ENCODE measurements at places on chromosomes 16 and 17.

- ATAC-seq = no peak
Measured at GRCh38 chr16:85749771-85750145, 1.1 kb downstream of the C16orf74 start.

GRCh38 chr17:38420518-38420917 is 7.7 kb upstream of the ARHGAP23 start:
- no peak for ATAC-seq

- peak; percentile 80 for ATAC-seq
Measured at GRCh38 chr16:85415196-85416090, 197.7 kb upstream of the GSE1 start.

DNA sequence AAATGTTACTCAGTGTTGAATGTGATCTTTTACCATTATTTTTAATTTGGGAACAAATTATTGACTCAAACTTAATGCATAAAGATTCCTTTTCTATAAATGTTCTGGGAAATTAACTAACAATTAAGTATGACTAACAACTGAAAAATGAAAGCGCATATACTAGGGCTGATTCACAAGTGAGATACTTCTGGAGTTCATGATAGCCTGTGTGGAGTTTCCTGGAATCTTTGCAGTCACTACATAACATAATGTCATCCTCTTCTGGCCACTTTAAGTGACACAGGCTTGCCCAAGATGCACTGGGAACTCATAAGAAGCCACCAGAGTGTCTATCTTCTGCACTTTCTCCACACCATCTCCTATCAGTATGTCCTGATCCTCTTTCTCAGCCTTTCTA is 450.3 kb upstream of the CDH11 start:
- no peak for ATAC-seq

- ATAC-seq = no peak
Measured at GRCh38 chr16:87736008-87736382, 29.8 kb downstream of the KLHDC4 start.

DNA sequence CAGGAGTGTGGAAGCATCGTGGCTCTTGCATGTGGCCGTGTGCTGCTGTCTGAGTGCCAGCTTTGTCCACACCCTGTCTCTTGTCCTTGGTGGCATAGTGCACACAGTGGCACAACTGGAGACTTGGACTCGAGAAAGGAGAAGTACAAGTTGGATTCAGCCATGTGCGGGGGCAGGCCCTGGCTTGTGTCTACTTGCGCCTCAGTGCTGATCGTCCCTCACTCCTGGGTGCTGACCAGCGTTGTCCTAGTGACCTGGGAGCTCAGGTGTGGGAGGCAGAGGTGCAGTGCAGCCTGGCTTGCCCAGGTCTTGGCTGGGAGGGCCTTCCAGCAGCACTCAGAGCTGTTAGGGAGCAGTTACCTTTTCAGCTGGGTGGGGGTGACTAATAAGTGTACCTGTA is 20.6 kb downstream of the MPRIP start:
- ATAC-seq = no peak

DNA sequence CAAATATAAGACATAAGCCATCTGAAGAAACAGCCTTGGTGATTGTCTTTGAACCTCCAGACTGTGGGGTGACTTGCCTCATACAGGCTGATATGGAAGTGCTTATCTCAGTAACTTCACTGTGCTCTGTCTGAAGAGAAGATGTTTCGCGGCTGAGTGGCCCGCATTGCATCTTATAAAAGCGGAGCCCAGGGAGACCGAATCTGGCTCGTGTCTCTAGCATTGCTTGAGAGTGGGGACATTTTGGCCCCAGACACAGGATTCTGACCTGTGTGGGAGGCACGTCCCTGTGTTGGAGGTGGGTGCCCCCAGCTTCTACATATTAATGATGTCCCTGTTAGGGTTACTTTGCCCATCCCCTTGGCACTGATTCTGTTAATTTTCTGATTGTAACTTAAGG is 66.4 kb downstream of the METRNL start:
- ATAC-seq = no peak

DNA sequence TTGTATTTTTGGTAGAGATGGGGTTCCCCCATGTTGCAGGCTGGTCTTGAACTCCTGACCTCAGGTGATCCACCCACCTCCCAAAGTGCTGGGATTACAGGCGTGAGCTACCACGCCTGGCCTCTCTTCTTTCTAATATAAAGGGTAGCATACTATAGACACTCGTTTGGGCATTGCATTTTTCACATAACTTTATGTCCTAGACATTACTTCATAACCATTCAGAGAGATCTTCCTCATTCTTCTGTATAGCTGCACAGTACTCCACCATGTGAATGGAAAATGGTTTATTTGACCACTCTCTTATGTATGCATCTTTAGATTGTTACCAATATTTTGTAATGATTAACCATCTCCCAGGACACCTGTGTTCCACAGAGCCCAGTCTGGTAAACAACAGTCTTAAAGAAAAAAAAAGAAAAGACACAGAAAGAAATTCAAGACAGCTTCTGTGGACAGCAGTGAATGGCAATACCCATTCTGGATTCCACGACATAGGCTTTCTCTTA is 42.1 kb downstream of the TK2 start:
- no peak for ATAC-seq

GRCh38 chr17:57114085-57114673 is 29.1 kb downstream of the AKAP1 start:
- ATAC-seq = peak; percentile 50

DNA sequence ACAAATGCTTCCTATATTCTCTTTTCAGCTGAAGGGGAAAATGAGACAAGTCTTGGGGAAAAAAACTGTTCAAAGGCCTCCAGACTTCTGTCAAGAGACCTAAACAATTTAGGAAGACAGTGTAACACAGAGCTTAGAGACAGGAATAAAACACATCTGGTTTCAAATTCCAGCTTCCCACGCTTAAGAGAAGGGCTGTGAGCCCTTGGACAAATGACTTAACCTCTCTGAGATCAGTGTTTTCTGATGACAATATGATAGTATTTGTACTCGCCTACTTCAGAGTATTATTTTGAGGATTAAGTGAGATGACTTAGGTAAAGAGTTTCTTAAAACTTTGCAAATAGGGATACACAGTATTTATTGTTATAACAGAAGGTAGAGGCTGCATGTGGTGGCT is 29.5 kb downstream of the SMURF2 start:
- ATAC-seq = no peak

GRCh38 chr17:45052052-45052772 is 780 bp upstream of the DCAKD start:
- ATAC-seq = no peak

GRCh38 chr17:15502369-15503112 is 35.1 kb upstream of the CDRT4 start:
- ATAC-seq = peak; percentile 90

- ATAC-seq = peak; percentile 67
Measured at GRCh38 chr17:13074026-13074425, 56.2 kb upstream of the ELAC2 start.

DNA sequence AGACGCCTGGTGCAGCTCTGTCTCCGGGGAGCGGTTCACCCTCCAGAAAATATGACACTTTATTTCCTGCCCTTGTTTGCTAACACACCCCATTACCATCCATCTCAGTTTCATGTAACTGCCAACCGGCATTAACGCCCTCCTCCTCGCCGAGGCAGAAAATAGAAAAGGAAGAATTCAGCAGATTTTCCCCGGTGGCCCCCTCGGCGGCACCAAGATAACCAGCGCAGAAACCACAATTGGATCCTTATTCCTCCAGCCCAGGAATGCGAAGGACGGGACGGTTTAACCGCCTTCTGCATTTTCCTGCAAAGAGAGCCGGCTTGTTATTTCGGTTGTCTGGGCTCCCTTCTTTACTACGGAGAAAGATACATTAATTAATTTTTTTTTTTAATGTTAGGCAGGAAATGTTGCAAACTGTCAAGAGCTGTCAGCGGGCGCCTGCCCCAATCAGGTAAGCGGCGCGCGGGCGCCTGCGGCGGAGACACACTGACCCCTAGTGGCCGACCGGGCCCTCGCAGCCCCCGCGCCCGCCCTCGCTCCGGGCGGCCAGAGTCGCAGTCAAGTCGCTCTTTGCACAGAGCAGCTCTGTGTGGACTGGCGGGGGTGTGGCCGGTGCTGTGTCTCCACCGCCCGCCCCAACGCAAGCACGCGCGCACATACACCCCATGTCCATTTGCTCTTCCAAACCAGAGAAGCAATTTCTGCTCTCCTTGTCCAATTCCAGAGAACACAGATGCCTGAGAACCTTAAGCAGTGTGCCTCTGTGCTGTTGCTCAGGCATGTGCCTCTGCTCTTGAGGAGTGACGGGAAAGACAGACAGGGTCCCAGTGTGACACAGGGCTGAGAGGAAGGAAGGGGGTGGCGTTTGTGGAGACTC is 53.6 kb downstream of the C17orf67 start:
- ATAC-seq = peak; percentile 95

DNA sequence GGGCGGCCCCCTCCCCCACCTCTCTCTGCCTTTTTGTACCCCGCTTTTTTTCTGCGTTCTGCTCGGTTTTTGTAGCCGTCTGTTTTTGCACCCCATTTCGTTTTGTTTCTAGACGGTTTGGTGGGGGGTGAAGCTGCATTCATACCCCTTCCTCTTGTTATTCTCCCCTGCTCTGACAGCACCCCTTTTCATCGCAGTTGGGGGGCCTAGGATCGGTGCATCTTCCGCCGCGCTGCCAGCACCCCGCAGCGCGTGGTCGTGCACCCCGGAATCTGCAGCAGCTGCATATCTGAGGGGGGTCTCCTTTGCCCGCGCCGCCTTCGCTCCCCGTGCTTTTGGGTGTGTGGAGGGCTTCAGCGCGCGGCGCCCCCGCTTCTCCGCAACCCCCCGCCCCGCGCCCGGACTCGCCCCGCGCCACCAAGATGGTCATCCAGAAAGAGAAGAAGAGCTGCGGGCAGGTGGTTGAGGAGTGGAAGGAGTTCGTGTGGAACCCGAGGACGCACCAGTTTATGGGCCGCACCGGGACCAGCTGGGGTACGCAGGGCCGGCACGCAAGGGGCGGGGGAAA is 455 bp downstream of the ATP1B2 start:
- no peak for ATAC-seq

GRCh38 chr17:34099859-34100515 is 155.1 kb upstream of the CCL2 start:
- no peak for ATAC-seq

Data from motor neuron (in vitro differentiated cells).